Hematopoietic multipotent progenitor cell treated with erythropoietin and hydrocortisone succinate and interleukin-3 and kit ligand, for 15 days (in vitro differentiated cells): ENCODE measurements at places on chromosomes 5 and 9.

DNA sequence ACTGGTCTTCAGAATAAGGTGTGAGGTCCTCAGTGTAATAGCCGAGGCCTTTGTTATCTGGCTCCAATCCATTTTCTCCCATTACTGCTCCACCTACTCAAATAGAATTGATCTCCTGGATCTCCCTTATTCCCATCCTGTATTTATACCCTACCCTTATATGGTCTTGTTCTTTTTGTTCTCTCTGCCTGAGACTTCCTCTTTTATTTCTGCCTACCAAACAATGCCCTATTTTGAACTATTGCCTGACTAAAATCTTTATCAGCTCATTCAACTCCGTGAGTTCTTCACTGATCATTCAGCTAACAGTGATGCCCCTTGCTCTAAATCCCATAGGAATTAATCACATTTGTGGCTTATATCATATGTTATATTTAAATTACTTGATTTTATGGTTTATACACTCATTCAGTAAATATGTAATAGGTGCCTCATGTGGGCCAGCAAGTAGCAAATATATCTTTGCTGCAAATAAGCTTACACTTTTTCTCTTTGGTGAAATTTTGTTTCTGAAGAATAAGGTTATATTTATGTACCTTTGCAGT is 417.5 kb upstream of the MEF2C start:
- DNase-seq = no peak

- no peak for DNase-seq
Measured at GRCh38 chr5:132147663-132148062, 74.1 kb downstream of the CSF2 start.

DNA sequence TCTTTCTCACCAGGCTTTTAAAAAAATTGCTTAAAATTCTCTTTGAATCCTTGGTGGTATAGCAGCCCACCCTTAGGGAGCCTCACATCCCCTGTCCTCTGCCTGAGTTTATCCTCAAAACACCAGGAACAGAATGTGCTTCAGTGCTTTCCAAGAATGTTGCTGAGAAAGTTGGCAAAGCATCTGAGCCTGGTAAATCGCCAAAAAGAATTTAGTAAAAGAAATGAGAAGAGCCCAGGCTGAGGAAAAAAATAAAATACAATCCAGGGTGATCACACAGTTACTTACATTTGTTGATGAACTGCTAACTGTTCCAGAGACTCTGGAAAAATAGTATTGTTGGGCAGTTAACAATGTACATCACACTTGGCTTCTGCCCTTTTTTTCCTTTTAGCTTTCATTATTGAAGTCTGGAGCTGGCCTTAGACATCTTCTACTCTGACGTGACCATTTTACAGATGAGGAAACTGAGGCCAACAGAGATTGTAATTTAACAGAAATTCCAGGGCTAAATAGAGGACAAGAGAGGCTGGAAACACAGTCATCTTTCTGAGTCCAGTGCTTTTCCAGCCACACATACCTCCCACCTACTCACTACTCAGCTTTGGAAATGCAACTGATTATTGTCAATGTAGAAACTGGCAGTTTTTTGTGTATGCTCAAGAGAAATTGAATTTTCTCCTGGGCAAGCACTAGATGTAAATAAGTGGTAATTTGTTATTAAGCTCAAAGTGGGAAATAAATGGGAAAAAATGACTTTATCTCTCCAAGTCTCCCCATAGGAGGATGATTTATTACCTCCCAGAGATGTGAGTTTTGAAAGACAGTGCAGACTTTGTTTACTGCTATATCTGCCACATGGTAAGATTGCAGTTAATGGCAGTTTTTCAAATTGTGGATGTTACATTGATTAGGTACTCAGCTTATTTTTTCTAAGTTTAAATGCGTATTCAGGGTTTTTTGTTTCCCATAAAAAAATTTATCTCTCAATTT is 86.7 kb upstream of the ALDH1A1 start:
- no peak for DNase-seq

- no peak for DNase-seq
Measured at GRCh38 chr5:101531026-101531425, 627.9 kb upstream of the ST8SIA4 start.

- no peak for DNase-seq
Measured at GRCh38 chr9:124747065-124747464, 24.0 kb downstream of the NR6A1 start.
